Vagina (tissue), 2 donors: ENCODE measurements at places on chromosomes 13 and 19.
A peak's percentile ranks its signal among the peaks of the same experiment; 100 is the strongest.

- no peak for DNase-seq
Measured at GRCh38 chr13:50214514-50214913, 199.3 kb downstream of the KCNRG start.

GRCh38 chr19:32241932-32242710 lies 103.3 kb upstream of the ZNF507 start:
- DNase-seq: no peak

DNA sequence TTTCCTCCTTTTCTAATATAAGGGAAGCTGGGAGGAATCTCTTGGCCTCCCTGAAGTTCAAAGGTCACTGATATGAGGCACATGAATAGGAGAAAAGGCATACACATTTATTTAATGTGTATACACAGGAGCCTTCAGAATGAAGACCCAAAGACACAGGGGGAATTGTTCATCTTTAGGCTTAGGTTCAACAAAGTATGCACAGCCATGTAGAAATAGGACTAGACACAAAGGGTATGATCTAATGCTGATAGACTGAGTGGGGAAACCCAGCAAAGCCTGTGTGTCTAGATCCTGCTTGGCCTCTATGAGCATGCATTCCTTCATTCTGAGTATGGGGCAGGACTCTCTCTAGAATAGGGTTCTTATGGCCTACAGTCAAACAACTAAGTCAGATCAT lies 177.1 kb upstream of the RFC3 start:
- no peak for DNase-seq

GRCh38 chr19:33647146-33647545 lies 25.4 kb downstream of the CHST8 start:
- DNase-seq: no peak

GRCh38 chr19:17721821-17722220 lies 2.5 kb downstream of the MAP1S start:
- DNase-seq: no peak

GRCh38 chr13:38264363-38265131 lies 85.1 kb upstream of the UFM1 start:
- no peak for DNase-seq

GRCh38 chr13:63693696-63694095 lies 2278.0 kb upstream of the PCDH20 start:
- DNase-seq: no peak

- no peak for DNase-seq
Measured at GRCh38 chr19:41398050-41398418, 416 bp downstream of the BCKDHA start.

GRCh38 chr13:44396701-44397580 lies 23.3 kb downstream of the SERP2 start:
- no peak for DNase-seq

GRCh38 chr19:39792999-39793546 lies 14.4 kb downstream of the LEUTX start:
- no peak for DNase-seq

GRCh38 chr13:45301263-45301662 lies 39.7 kb downstream of the TPT1 start:
- no peak for DNase-seq

- DNase-seq: no peak
Measured at GRCh38 chr13:76512721-76513145, 373.5 kb downstream of the KCTD12 start.

GRCh38 chr13:31538067-31539042 lies 201.0 kb upstream of the RXFP2 start:
- DNase-seq: no peak

DNA sequence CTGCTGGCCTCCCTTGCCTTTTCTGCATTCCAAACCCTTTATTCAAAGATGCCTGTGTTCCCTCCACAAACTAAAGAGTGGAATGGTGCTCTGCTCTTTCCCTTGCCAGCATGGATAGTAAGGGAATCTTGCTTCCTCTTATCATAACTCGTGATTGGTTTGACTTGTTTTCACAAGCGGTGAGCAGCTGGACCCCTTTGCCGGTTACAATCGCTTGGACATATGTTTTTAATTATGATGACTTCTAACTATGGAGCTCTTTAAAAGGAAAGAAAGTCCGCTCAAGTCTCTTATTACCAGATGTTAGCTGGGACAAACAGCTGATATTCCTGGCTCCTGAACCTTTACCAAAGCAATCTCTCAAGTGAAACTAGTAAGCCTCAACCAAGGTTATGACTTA lies 1094.7 kb downstream of the UQCRFS1 start:
- DNase-seq: no peak

DNA sequence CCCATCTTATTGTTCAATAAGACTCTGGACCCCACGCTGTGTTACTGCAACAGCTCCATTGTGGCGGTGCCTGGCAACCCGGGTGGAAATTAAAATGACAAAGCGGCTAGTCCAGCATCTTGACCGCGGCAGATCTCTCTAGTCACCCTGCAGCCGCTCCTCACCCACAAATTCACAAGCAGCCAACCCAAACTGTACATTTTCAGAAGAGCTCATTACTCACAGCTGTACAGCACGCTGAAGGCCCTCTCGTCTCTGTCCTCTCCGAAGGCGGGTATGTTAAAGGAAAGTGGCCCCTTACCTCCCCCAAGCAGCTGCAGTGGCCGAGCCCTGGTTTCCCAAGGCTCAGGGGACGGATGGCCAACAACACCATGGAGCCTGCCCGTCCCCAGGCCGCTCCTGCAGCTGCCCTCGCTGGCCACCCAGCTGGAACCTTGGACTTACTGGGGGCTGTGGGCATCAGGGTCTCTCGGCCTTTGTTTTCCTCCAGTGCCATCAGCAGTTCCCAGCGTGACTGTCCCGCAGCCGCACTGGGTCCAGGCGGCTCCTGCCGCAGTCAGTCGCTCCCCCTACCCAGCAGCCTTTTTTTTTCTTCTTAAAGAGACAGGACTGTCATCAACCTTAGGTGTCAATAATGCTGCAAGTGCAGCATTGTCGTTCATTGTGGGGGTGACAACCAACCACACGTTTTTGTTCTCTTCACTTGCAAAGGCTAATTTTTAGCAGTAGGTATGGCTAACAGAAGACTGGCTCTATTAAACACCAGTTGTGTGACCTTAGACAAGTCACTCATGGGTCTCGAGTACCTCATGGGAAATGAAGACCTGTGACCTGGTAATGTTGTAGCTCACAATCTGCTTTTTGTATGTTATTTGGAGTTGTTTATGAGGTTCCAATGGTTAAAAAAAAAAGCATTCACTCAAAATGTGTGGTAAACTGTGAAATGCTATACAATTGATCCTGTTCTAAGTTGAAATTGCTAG lies at the start of gene SACS:
TSS of gene SACS (minus strand) at position 532 of the 983 bp plus-strand sequence. CDS start 22,463 bp downstream, outside the sequence.
- no peak for DNase-seq

DNA sequence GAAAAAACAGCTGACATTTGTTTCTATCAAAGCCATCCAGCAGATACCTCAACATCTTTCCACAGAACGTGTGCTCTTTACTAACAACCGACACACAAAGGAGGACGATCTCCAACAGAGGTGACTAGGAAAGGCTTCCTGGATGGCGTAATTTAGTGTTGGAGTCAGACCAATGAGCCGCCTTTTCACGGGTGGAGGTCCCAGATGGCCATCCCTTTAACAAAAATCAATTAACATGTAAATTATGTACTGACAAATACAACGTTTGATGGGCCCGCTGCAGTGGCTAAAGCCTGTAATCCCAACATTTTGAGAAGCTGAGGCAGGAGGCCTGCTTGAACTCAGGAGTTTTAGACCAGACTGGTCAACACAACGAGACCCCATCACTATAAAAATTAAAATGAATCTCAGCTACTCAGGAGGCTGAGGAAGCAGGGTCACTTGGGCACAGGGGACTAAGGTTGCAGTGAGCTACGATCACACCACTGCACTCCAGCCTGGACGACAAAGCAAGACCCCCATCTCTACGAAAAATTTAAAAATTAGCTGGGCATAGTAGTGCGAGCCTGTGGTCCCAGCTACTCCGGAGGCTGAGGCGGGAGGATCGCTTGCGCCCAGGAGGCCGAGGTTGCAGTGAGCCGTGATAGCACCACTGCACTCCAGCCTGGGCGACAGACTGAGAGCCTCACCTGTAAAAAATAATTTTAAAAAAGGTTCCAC lies 1.2 kb upstream of the DPY19L3 start:
- DNase-seq: no peak

- DNase-seq: no peak
Measured at GRCh38 chr13:77565635-77566034, 30.1 kb downstream of the SCEL start.

GRCh38 chr19:1503089-1503924 lies 9.5 kb downstream of the ADAMTSL5 start:
- DNase-seq: no peak

DNA sequence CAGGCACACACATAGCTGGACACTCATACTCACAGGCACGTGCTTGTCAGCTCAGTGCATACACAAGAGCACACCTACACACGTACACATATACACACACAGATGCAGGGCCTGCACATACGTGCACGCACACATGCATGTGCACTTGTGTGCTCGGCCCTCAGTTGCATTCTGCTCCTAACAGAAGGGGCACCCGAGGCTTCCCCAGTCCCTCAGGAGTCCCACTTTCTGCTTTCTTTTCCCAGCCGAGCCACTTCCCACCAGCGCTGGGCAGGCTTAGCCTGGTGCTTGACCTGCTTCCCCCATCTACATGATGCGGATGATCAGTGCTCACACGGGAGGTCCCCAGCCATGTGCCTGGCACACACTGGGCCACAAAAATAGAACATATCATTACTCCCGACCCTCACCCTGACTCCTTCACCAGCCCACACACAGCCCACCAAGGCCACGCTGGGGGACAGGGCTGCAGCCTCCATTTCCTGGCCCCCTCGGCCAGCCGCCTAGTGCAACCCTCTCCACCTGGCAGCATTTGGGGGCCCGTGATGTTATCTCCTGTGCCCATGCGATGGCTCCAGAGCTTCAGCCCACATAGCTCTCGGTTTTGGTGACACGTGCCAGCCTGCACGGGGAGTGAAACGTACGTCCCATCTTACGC lies 125.2 kb upstream of the SPACA7 start:
- peak; percentile 34 for DNase-seq

GRCh38 chr13:94495806-94496205 lies 16.3 kb upstream of the DCT start:
- DNase-seq: no peak

DNA sequence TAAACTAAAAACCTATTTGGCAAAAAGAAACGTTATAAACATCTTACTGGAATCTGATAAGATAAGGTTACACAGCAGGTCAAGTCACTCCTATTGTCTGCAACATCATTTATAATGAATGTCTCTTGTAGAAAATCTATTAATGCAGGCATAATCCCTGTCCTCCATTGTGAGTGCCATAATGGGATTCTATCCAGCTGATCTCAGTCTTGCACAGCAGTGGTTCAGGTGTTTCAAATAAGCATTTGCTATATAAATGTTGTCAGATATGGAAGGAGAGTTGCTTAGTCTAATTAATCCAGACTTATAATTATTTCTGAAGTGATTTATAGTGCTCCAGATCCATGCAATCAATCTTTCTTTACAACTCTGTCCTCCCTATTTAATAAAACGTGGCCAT lies 186.5 kb upstream of the ATXN8OS start:
- no peak for DNase-seq

- no peak for DNase-seq
Measured at GRCh38 chr13:80109303-80109702, 231.6 kb downstream of the SPRY2 start.

DNA sequence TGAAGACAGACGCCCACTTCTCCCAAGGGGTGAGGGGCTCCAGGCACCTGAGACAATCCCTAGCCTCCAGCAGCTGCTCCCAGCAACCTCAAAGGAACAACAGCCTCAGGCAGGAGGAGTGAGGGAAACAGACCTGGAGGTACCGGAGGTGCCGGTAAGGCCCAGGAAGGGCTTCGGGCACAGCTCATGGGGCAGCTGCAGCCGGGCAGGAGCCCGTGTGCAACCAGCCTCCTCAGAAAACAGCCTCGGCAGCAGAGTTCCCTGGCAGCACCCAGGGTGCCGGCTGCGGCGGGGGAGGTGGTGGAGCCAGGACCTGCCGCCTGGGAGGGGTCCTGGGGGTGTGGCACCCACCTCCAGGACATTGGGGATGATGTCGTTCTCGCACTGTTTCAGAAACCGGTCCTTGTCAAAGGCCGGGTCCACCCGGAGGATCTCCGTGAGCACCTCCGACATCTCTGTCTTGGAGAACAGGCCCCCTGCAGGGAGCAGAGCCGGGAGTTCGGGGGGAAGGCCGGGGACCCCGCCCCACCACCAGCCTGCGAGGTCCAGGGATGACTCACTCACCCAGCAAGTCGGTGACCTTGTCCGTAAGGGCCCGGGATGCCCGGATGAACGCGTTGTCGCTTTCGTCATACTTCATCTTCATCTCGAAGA lies 6.5 kb upstream of the CTXN1 start:
- no peak for DNase-seq

DNA sequence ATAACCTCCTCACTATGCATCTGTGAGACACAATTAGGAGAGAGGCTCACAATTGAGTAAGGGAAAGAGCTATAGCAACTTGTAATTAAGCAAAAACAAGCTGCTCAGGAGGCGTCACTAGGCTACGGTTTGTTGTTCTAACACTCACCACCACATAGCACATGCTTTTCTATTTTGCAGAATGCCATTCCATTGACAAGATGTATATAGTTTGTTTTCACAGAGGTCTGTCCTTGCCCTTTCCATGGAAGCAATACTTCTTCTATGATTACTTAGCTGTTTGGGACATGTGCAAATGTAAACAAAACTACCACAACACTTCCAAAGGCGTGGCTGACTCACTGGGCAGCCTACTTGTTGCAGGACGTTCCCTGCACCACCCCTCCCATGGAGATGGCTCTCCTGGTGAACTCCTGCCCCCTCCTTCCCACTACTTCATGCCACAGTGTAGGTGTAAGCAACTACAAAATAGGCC lies 33.9 kb upstream of the FAM216B start:
- no peak for DNase-seq

- DNase-seq: no peak
Measured at GRCh38 chr13:101306773-101307172, 109.5 kb downstream of the NALCN start.

DNA sequence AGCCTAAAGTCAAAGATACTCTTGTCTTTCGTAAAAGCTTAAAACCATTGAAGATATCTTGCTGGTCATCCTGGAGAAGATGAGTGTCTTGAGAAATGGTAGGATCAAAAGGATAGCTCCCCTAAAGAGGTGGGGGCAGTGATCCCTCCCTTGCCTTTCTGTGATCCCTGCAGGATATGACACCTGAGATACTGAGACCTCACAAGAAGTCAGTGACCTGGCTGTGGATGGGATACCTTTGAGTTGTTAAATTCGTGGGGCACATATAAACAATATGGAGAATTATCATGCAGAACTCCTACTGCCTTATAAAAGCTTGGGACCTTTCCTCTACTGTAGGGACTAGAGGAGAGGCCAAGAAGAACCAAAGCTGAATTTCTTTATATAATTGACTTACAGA lies 21.4 kb downstream of the STOML3 start:
- no peak for DNase-seq

DNA sequence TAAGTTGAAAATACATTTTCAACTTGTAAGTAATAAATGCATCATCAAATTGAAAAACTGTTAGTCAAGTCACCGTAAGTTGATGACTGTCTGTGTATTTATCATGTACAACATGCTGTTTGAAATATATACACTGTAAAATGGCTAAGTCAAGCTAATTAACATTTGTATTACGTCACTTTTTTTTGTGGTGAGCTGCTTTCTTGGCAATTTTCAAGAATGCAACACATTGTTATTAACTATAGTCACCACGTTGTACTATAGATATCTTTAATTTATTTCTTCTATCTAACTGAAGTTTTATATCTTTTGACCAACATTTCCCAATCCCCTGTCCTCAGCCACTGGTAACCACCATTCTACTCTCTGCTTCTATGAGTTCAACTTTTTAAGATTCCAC lies 57.0 kb downstream of the RBM26 start:
- no peak for DNase-seq
